Prostate gland (tissue), 2 donors: ENCODE measurements at places on chromosomes 11 and 22. TPM values are rescaled to one million over a fixed set of nuclear protein-coding genes. Genes with fewer than 3 reads are reported as not detected.

- DNase-seq, result no peak
Measured at GRCh38 chr11:47414685-47415070, 6.3 kb downstream of the SLC39A13 start.

DNA sequence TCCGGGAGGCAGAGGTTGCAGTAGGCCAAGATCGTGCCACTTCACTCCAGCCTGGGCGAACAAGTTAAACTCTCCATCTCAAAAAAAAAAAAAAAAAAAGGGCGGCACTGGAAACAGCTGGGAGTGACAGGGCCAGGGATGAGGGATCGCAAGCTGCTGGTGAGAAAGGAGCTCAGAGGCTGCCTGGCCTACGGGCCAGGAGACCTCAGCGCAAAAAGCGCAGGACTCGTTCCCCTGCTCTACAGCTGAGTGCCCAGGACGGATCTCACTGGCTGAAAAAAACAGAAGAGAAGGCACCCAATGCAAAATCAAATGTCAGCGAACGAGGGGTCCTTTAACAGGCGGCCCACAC, 650 bp upstream of the NUP50 start:
- no peak for DNase-seq

GRCh38 chr11:12196308-12196707, 85.9 kb downstream of the MICAL2 start:
- no peak for DNase-seq

GRCh38 chr11:125410091-125410490, 86.0 kb downstream of the FEZ1 start:
- no peak for DNase-seq

- DNase-seq, result peak; percentile 60
Measured at GRCh38 chr11:47152953-47153950, 23.4 kb downstream of the ARFGAP2 start.

DNA sequence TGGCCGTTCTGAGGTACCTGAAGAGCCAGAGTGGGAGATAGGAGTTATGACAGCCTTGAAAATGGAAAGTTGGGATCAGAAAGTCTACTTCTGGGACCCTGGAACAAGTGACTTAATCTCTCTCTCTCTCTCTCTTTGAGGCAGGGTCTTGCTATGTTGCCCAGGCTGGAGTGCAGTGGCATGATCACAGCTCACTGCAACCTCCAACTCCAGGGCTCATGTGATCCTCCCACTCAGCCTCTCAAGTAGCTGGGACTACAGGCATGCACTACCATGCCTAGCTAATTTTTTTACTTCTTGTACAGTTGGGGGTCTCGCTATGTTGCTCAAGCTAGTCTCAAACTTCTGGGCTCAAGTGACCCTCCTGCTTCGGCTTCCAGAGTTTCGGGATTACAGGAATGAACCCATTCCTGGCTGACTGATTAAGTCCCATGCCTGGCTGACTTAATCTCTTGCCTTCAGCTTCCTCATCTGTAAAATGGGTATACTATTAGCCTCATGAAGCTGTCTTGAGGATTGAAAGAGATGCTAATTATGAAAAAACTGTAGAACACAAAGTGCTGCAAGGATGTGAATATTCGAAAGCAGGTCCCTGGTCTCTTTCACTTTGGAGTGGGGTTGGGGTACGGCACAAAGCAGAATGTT, 87.7 kb downstream of the UBASH3B start:
- no peak for DNase-seq

SPINDOC gene
- 17.8 TPM for total RNA-seq

CRYBB2 gene
- 1.9 TPM for total RNA-seq

CASP5 gene
- total RNA-seq, result not detected
